Activated CD8-positive, alpha-beta T cell treated with anti-CD3 and anti-CD28 coated beads for 36 hours (primary cell): ENCODE measurements at places on chromosomes 2 and 18. TPM values are rescaled to one million over a fixed set of nuclear protein-coding genes. Genes with fewer than 3 reads are reported as not detected.

Gene NOL4
- total RNA-seq = not detected

DNA sequence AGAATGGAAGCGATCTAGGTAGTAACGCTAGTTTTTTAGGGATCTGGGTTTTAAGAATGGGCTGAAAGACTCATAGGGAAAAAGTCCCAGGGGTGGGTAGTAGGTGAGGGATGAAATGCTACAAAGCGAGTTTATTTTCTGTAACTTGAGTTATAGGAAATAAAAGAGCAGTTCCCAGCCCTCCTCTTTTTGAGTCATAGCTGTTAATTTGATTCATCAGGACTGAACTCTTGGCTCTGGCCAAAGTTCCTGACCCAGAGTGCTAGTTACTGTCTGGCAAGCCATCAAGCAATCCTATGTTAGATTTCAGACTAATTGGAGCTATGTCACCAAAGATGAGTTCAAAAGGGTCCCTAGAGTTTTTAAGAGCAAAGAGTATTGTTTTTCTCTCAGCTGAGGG is 17.4 kb upstream of the NOSTRIN start:
- no peak overlapping the region for H3K27ac ChIP-seq
- H3K27me3 ChIP-seq = no peaks in the 10 kb centered on the region
- no peaks in the 10 kb centered on the region for H3K36me3 ChIP-seq
- H3K4me1 ChIP-seq = no peaks in the 10 kb centered on the region
- DNase-seq = no peak
- H3K4me3 ChIP-seq = no peak overlapping the region

Gene EMILIN1
- total RNA-seq = 0.61 TPM

Gene GKN1
- not detected for total RNA-seq

DNA sequence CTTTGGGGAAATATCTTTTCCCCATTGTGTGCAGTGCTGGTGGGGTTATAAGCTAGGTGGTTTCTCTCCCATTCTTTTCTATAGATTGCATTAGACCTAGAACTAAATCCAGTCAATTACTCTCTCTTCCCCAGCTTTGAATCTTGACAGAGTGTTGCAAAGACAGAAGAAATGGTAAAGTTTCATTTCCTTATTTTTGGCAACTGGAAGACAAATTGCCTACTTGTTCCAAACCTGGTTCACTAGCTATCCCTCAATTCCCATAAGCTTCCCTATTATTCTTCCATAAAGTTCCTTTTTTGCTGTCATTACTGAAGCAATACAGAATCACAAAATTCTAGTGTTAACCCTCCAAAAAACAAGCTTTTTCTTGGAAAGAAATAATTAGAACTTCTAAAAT is 94.0 kb upstream of the ITGA4 start:
- DNase-seq = no peak
- H3K27ac ChIP-seq = no peak overlapping the region
- H3K4me1 ChIP-seq = peaks cover 7% of the 10 kb centered on the region
- no peaks in the 10 kb centered on the region for H3K27me3 ChIP-seq
- H3K4me3 ChIP-seq = no peak overlapping the region

- H3K36me3 ChIP-seq = no peaks in the 10 kb centered on the region
- no peak overlapping the region for H3K4me3 ChIP-seq
- H3K27ac ChIP-seq = no peak overlapping the region
- no peaks in the 10 kb centered on the region for H3K4me1 ChIP-seq
- DNase-seq = no peak
These were observed 546.0 kb downstream of the ZNF804A start for GRCh38 chr2:185144159-185144919.

GRCh38 chr18:2354292-2354691 is 217.0 kb downstream of the METTL4 start:
- no peak overlapping the region for H3K27ac ChIP-seq
- H3K27me3 ChIP-seq = peaks cover 8% of the 10 kb centered on the region
- H3K4me1 ChIP-seq = no peaks in the 10 kb centered on the region

GRCh38 chr2:215758691-215759090 is 254.7 kb downstream of the MREG start:
- H3K27me3 ChIP-seq = peaks cover 11% of the 10 kb centered on the region
- H3K4me1 ChIP-seq = no peaks in the 10 kb centered on the region
- H3K4me3 ChIP-seq = no peak overlapping the region

Gene ATP6V1C2
- total RNA-seq = not detected

DNA sequence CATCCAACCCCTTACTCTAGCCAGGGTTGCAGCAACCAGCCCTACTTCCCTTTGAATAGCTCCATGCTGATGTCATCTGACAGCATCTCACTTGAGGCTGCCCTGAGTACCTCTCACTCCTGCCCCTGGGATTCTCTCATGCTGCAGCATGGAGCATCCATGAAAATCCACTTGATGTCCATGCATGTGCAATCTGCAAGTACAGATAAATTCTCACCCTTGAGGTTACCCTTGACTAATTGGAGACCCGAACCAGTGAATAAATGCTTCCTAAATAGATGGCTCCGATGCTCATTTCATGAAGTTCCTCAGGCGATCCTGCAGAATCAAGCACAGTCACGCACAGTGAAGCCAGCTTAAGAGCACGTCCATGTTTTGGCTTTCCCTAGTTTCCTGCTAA is 298.3 kb downstream of the RBM43 start:
- no peaks in the 10 kb centered on the region for H3K36me3 ChIP-seq
- DNase-seq = no peak

DNA sequence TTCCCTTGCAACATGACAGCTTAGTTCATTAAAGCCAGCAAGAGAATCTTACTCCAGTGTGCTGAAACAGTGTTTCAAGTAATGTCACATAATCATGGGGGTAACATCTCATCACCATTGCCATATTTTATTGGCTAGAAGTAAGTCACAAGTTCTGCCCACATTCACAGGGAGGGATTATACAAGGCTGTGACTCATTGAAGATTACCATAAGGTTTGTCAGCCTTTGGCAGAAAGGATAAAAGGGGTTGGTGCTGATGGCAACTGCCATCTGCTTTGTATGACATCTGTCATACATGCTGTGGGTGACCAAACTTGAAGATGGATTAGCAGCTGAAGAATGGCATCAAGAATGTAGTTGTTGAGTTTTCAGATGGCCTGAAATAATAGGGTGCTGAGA is 61.2 kb downstream of the KCNE4 start:
- no peak overlapping the region for H3K4me3 ChIP-seq
- H3K36me3 ChIP-seq = no peaks in the 10 kb centered on the region
- DNase-seq = no peak
- H3K4me1 ChIP-seq = no peaks in the 10 kb centered on the region
- no peak overlapping the region for H3K27ac ChIP-seq

DNA sequence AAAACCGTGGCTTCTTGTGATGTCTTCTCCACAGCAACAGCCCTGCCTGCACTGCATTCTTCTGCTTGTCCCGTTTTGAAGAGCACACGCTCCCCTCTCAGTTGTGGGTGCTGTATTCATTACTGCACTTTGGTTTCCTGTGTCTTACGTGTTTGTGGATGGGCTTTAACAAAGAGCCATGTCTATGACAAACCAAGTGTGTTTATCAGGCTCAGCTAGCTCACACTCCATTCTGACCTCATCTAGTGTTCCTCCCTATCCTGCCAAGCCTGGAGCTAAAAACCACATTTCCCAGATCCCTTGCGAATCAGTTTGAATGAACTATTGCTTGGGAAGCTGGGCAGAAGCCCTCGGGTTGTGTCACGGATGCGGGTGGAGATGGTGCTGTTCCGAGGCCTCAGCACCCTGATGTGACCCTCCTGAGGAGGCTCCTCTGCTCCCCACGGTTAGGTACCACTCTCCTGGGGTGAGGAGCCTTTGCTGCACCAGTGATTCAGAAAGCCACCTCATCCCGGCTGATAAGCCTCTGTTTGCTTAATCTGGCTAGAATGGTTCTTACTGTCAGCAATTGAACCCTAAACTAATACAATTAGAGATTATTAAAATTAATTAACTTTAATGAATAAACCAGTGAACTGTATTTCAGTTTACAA is 116.5 kb downstream of the GALR1 start:
- peaks cover 4% of the 10 kb centered on the region for H3K36me3 ChIP-seq
- no peaks in the 10 kb centered on the region for H3K4me1 ChIP-seq
- no peak for DNase-seq
- no peak overlapping the region for H3K27ac ChIP-seq

DNA sequence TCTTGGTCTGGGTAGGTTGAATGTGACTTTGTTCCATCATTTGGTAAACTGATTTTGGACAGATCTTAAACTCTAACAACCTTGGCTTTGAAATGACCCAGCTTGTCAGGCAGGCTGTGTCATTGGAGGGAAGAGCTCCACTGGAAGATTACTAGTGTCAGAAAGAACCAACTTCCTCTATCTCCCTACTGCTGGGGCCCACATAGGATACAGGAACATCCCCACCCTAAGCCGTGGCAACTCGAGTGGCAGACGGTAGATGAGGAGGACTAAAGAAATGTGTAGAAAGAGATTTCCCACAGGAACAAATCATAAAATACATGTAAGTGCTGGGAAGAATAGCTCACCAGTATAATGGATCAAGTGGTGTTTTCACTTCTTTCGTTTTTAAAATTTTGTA is 4.3 kb upstream of the G6PC2 start:
- H3K4me3 ChIP-seq = no peak overlapping the region
- H3K27ac ChIP-seq = no peak overlapping the region
- H3K36me3 ChIP-seq = no peaks in the 10 kb centered on the region

DNA sequence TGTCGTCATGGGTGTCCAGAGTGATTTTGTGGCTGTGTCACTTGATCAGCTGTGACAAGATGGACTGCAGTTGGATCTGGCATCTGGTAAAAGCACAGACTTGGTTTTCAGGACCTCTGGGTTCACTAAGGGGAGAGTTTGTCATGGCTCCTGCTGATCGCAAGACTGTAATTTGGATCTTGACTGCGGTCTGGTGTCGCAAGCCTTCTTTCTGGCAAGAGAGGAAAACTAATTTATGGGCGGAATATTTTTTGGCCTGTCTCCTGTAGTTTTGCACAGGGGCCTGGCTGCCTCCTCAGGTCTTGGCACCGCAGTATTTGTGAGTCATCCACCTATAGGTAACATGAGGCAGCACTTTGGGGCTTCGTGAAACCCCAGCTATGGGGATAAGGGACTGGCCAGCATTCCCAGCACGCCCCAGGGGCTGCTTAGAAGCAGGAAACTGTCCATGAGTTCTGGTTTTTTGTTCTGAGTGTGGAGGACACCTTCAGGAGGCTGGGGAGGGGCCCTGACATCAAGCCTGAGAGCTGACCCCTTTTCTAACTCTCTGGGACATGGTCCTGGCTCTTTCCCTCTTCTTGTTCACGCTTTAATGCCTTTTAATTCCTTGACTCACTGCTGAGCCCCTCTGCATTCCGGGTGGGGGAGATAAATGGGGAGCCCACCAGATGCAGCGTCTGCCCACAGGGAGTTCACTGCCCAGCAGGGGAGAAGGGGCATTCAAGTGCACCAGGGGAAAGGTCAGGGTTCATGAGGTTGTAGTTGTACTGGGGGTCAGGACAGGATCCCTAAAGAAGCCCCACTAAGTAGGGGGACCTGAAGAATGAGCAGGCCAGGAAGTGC is 12.2 kb downstream of the SH3BP4 start:
- H3K36me3 ChIP-seq = no peaks in the 10 kb centered on the region
- H3K4me1 ChIP-seq = no peaks in the 10 kb centered on the region
- no peak overlapping the region for H3K27ac ChIP-seq

Gene NXPH2
- not detected for total RNA-seq
